ENCODE measurements at places on chromosomes 12 and 14.

GRCh38 chr14:52329678-52330369, 15.7 kb downstream of the PTGER2 start:
- DNase-seq = no peak

DNA sequence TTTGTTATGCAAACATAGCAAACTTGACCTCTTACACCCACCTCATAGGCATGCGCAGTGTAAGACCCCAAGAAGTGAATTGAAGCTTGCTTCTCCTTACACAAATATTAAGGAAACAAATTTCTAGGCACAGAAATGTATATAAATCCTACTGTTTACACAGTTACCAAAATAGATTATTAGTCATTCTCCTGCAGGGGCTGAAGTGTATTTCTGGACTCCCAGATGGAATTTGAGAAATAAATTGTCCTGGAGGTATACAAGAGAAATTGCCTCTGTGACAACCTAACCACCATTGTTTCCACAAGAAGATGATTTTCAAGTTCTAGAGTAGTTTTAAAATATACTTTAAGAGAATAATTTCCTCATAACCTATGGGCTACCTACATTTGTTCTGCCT, 656.0 kb upstream of the MDGA2 start:
- no peak for DNase-seq

- DNase-seq = no peak
Measured at GRCh38 chr12:124664395-124665111, 97.1 kb upstream of the NCOR2 start.

DNA sequence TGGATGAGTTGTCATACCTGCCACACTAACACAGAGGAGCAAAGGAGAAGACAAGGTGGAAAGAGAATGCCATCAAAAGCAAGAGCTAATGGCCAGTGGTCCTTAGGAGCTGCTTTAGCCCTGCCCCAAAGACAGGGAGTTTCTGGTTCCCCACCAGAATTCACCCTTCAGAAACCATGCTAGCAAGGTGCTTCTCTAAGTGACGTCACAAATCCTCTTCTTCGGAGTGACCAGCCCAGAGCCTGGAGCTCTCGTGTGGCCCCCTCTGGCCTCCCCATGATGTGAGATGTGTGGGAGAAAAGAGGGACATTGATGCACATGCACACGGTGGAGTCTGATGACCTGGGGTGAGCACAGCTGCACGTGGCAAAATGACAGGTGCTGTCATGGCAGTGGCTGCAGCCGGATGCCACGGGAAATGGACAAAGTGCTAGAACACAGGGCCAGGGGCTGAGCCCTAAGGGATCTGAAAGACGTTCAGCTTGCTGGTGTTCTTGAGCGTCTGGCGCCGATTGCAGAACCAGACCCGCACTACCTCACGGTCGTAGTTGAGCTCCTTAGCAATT, 16.9 kb upstream of the TFCP2 start:
- no peak for DNase-seq

GRCh38 chr14:47665337-47666134, 9.9 kb downstream of the MDGA2 start:
- DNase-seq = no peak

- no peak for DNase-seq
Measured at GRCh38 chr12:5507401-5507935, 75.6 kb downstream of the NTF3 start.

DNA sequence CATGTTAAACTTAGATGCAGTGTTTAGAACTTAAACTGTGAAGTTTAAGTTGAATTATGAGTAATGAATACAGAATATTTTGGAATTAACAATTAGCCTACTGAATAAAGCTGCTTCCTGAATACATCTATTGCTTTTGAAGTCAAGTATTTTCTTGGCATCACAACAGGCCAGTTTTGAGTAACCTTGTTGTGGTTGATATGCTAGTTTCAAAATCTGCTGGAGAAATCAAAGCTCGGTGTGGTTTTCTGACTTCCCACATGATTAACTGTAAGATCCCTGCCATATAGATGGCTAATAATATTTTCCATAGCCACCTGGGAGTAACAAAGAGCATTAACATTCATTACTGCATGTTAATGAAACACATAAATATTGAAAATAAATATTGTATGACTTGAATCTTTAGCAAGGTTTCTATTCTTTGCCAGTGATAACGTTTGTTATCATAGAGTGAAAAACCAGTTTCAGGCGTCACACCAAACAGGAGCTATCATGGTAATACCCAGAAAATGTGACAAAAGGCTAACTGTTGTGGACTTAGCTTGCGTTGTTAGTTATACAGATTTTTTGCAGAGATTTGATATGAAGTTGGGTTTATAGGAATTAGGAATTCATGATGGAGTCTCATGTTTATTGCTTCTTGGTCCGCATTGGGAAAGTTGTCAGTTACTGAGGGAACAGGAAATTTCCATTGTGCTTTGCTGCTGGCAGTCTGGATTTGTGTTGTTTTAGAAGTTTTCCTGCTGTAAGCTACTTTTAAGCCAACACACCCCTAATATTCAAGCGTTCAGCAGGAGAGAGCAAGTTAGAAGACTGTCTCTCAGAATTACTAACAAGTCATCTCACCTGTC, 32.1 kb downstream of the PPFIBP1 start:
- DNase-seq = no peak

- no peak for DNase-seq
Measured at GRCh38 chr14:23430016-23430722, 5.3 kb downstream of the MYH7 start.

DNA sequence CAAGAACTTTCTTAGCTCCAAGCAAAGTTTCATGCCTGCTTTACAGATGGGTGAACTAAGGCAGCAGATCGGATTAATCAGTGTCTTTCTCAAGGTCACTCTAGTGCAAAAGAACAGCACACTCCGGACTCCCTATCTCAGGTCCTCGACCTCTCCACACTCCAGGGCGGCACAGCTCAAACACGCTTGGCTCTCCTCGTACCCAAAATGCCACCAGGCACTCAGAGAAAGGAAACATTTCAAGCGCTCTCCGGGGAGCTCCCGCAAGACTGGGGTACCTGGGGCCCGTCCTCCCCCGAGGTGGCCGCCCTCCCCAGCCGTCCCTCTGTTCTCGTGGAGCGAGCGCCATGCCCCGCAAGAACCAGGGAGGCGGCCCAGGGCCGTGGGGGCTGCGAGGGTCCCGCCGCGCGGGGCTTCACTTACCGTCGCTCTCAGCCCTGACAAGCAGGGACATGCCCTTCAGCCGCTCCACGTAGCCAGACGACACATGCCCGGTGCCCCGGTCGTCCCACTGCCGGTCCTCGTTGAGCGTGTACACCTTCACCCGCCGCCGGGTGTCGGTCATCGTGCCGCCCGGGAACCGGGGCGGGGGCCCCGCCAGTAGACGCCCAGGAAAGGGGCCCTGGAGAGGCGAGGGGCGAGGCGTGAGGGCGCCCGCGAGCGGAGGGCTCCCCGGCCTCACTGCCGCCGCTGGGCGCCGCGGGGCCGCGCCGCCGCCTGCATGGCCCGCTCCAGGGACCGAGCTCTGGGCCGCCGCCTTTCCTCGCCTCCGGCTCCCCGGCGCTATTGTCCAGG, 830 bp downstream of the PPP4R3A start:
- DNase-seq = peak; percentile 6

DNA sequence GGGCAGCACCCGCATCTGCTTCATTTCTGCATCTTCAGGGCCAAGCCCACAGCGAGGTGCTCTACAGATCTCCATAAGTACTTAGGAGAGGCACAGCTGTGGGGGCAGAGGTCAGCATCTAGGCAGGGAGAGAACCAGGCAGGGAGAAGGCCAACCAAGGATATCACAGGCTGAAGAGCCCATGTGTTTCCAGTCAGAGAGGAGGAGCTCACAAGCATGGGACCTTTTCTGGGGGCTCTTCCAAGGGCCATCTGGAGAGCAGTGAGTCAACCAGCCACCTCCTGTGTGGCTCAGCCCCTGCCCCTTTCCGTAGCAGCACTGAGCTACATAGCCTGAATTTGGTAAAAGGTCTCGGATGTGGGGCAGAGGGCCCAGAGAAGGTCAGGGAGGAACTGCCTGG, 78.5 kb downstream of the ARL6IP4 start:
- no peak for DNase-seq

- DNase-seq = no peak
Measured at GRCh38 chr14:102362084-102362483, 606 bp downstream of the CINP start.

GRCh38 chr12:105733579-105733978, 403.1 kb downstream of the C12orf75 start:
- DNase-seq = no peak

- no peak for DNase-seq
Measured at GRCh38 chr14:21264025-21264801, 5.0 kb downstream of the HNRNPC start.

DNA sequence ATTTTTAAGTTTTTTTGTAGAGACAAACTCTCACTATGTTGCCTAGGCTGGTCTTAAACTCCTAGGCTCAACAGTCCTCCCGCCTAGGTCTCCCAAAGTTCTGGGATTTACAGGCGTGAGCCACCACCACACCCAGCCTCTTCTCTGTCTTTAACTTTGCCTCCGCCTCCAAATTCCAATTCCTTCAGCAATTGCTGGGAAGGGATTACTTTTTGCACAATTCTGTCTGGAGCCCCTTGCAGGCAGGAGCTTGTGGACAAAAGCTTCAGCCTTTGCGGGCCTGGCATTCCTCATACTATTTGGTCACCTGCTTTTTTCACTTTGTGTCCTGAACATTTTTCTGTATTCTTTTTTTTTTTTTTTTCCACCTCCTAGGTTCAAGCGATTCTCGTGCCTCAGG, 26.0 kb downstream of the SH2B3 start:
- DNase-seq = no peak

- no peak for DNase-seq
Measured at GRCh38 chr12:13980538-13981295, 685 bp downstream of the GRIN2B start.

GRCh38 chr12:85741046-85741445, 95.2 kb downstream of the RASSF9 start:
- no peak for DNase-seq

GRCh38 chr14:61192989-61193388, 88.1 kb downstream of the TMEM30B start:
- no peak for DNase-seq

- no peak for DNase-seq
Measured at GRCh38 chr12:42420395-42420794, 94.4 kb downstream of the PPHLN1 start.

GRCh38 chr14:64838656-64839055, 41.1 kb downstream of the SPTB start:
- DNase-seq = no peak

GRCh38 chr14:104226421-104227383, 88.3 kb downstream of the KIF26A start:
- no peak for DNase-seq

GRCh38 chr12:19894803-19895202, 455.5 kb downstream of the AEBP2 start:
- DNase-seq = no peak

DNA sequence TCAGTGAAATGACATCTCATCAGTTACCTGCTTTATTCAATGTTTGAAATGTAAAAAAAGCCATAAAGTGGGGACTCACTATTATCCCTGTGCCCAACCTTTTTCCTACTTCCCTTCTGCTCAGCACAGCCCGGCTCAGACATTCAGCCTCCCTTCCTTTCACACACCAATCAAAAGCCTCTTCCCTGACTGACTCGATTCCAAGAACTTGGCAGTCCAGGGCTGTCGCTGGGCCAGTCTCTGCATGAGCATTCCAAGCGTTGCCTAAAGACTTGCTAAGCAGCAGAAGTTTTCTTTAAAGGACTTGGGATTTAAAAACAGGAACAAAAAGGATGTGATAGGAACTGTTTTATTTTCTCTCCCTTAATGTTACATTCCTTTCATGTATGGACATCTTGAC, 22.7 kb downstream of the ITPR2 start:
- DNase-seq = no peak

DNA sequence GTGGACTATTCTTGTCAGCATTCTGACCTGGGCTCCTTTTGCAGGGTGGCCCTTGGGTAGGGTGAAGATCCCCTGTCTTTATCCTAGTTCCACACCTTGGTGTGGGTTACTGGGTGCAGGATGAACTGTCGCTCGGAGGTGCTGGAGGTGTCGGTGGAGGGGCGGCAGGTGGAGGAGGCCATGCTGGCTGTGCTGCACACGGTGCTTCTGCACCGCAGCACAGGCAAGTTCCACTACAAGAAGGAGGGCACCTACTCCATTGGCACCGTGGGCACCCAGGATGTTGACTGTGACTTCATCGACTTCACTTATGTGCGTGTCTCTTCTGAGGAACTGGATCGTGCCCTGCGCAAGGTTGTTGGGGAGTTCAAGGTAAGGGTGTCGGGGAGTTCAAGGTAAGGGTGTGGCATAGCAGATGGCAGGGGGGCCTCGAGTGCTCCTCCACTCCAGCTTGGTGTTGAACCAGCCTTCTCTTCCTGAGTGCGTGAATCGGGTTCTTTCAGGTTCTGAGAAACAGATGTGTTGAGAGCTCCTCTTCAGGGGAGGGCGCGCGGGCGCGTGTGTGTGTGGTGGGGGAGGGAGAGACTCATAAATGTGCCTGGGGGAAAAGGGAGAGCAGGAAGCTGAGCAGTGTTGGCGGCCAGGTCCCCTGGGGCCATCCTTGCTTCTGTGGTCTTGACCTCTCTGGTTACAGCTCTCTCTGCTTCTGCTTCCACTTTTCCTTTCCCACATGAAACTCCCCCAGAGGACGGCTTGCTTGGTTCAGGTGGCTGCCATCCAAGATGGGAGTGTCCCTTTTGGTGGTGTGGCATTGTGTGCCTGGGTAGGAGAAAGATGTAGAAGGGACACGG, 4.0 kb downstream of the ATG101 start:
- no peak for DNase-seq

DNA sequence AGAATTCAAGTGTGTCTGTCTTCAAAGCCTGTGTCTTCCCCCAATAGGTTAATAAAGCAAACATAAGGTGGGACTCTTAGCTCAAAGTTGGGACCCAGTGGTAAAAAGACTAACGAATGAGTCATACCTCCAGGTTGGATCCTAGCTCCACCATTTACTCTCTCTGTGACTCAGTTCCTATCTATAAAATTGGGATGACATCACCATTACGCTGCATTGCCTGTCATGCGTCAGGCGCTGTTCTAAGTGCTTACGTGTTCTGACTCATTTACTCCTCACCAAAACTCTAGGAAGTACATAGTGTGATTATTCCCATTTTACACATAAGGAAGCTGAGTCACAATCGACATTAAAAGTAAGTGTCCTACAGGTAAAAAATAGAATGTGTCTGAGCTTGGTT, 915.8 kb downstream of the VRK1 start:
- no peak for DNase-seq

DNA sequence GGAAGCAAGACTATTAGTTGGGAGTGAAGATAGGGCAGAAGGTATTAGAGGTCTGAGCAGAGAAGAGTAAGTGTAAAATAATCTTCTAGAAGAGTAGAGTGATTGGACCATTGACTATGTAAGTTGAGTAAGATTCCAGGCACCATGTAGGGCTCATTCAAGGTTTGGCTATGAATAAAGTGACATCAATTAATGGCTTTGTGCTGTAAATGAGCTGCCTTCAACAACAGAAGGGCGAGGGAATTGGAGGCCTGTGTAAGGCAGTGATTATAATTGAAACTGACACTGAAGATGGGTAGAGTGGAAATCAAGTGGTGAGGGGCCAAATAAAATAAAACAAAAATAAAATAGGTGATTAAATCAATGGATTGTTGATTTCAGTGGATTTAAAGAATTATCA, 26.4 kb downstream of the PTPRQ start:
- no peak for DNase-seq

- no peak for DNase-seq
Measured at GRCh38 chr12:60191676-60192359, 596.0 kb downstream of the SLC16A7 start.

- DNase-seq = no peak
Measured at GRCh38 chr12:97921979-97922722, 459.5 kb downstream of the RMST start.

GRCh38 chr12:57895389-57896114, 45.8 kb upstream of the ATP23 start:
- no peak for DNase-seq

Data from naive thymus-derived CD8-positive, alpha-beta T cell (primary cell).